DMS 273 treated with DMSO at 0.1 percent for 48 hours (cell line): ENCODE measurements at places on chromosomes 1 and 21.

DNA sequence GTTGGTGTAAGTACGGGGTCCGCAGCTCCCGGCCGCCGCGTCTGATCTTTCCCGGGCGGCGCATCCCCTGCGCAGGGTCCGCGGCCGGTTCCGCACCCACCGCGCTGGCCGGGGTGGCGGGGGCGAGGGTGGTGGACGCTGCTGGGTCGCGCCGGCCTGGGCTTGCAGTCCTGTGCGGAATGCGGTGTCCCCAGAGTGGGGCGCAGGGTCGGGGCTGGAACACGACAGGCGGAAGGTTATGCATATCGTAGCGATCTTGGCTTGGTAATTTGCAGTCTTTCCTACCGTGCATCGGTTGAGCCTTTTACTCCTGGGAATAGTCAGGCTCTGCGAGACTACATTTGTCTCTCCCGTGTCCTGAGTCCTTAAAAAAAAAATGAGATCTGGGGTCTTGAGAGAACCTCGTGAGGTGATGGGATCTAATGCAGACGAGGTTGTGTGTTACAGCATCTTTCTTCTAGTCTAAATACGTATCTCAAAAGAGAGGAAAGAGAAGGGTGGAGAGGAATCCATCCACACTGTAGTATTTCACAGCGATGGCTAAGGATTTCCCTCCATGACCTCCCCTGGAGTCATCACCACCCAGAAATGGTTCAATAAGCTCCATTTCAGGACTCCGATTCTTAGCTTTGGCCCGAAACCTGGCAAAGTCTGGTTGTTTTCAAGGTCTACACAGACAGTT is 572 bp downstream of the ATP1B1 start:
- DNase-seq = no peak

GRCh38 chr1:227950735-227951346 is 3.1 kb upstream of the WNT9A start:
- no peak for DNase-seq

DNA sequence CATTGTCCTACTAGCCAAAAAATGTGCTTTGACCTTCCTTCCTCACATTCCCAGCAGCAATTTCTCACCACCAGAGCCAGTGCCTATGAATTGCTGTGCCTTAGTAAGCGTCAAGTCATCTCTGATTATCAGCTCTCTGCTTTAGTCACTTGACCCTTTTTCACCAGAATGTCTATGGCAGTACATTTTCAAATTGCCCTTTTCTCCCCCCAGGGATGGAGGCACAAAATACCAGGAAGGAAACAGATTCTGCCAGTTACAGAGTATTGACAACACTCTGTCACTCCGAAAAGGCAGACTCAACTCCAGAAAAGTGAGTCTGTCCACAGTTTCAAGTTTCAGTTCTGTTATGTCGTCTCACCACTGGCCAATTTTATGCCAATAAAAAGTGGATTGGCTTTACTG is 167.4 kb downstream of the TNFSF18 start:
- no peak for DNase-seq

DNA sequence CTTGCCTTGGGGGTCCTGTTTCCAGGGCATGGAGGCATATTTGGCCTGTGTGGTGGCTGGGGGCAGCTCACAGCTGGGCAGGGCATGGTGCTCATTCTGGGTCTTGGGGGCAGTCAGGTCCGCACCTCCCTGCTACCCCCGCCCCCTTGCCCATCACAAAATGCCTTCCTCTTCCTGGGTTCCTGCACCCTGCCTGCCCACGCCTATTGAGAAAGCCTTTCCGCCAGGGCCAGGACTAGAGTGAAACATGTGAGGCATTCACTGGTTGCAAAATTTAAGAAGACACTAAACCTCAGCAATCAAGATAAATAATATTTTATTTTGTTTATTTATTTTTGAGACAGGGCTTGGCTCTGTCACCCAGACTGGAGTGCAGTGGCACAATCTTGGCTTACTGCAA is 19.7 kb downstream of the PTAFR start:
- DNase-seq = no peak

- DNase-seq = no peak
These were observed 242.8 kb downstream of the TGFB2 start for GRCh38 chr1:218587900-218588299.

DNA sequence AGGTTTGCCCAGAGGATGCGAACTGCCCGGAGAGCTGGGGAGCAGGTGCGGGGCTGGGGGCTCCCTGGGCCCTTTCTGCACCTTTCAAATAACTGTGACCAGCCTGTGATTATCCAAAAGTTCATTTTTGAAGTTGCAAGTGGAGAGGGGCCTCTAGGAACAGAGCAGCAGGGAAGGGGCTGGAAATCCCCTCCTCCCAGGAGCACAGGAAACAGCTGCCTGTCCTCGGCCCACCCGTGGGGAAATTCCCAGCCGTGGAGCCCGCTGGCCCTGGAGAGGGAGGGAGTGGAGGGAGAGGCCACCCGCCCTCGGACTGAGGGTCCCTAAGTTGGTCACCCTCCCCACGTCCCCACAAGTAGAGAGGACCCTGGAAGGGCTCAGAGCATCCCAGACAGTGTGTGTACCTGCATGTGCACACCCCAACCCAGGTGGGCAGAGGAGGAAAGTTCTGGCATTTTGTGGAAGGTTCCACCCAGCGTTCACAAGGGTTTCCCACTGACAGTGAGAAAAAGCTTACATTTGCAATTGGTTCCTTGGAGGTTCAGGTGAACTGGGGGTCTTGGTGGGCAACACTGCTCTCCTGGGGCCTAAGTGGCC is 1.2 kb upstream of the TNFRSF4 start:
- no peak for DNase-seq

DNA sequence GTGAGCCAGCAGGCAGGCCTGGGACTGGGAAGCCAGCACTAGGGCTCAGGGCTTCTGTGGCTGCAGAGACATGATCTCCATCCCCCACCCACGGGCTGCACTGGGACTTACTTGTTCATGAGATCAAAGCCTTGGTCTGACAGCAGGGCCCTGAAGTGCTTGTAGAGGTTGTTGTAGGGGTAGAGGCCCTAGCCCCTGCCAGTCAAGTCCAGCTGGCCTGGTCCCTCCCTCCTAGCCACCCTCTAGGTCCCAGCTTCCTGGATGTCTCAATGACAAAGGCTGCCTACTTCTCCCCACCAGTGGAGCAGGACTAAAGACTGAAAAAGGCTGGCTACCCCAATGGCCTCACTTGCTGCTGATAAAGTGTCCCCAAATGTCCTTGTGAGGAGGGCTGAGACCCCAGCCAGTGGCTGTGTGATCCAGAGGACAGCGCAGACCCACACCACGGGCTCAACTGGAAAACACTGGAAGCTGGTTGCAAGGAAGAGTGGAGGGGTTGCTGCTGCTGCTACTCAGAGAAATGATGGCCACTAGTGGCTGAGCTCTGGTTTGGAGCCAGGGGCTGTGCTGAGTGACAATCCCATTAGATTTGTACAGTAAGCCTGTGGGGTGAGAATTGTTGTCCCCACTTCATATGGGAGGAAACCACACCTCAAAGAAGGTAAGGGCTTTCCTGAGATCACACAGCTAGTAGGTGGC is 1.4 kb downstream of the HTR1D start:
- no peak for DNase-seq

DNA sequence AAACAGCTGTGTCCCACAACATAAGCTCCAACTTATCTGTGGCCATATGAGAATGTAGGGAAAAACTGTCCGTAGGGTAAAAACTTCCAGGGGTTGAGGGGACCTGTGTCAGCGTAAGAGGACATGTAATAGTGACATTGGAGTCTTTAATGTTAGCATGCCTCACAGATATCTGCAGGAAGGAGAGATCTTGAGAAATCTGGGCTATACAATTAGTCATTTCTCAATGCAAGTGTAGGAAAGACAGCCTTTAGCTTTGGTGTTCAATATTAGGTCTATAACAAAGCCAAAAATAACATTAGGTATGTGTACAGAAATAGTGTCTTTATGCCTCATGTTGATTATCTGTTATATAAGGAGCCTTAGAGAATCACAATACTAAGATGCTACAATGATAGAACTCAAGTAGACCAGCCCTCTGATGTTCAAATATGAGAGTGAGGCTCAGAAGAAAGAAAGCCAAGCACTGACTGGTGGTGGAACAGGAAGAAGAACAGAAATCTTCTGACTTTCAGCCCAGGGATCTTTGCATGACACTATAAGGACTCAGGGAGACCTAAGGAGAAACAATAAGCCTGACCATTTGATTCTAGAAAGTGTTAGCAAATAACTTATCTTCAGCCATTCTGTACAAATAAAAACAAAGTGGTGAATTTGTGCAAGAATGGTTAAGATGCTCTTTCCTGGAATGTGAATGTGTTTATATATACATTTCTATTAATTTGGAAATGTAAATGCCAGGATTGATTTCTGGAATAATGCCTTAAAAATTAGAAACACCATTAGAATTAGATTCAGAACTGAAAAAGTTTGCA is 152.6 kb downstream of the ZC3H11B start:
- DNase-seq = no peak

DNA sequence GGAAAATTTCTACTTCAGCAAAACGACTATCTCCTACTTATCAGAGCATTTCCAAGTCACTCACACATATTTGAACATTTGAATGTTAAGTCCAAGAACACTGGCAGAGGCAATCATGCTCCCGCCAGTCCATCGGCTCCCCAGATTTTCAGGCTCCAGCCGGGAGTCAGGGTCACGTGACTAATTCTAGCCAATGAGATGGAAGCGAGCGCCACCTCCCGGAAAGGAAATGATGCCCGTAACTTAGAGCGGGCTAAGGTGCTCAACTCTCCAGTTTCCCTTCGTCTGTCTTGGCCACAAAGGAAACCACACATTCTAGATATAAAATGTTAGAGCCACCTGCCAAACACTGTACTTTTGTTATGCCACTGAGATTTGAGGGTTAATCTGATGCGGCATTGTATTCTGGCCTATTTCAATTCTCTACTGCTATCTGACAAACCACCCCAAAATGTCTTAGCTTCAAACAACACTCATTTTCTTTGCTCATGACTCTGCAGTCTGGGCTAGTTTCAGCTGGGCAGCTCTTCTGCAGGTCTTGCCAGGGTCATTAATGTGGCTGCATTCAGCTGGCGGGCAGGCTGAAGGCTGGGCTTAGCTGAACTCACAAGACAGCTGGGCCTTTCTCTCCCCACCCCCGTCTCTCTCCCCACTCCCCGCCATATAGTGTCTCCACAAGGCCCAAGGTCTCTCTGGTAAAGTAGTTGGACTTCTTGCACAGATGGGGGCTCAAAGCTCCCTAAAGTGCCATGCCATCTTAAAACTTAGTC is 16.5 kb upstream of the LHX4 start:
- DNase-seq = no peak

- no peak for DNase-seq
These were observed 225.3 kb downstream of the KCTD3 start for GRCh38 chr1:215792446-215792845.

DNA sequence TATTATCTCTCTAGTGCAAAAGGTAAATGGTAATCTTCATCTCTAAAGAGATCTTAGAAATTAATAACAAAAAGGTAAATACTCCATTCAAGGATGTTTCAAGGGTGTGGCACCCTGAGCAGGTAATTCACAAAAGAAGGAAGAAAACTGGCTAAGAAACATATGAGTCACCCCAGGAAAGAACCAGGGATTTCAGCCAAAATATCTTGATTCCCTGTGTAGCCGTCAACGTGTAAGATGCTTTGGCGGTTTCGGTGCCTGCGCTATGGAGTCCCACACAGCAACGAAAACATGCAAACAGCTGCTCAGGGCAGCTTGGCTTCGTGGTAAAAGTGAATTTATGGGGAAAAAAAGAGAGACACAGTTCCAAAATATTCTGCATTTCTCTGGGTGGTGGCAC is 3.7 kb downstream of the ITGB2 start:
- no peak for DNase-seq

- no peak for DNase-seq
These were observed 24.6 kb downstream of the UBE4B start for GRCh38 chr1:10057343-10057742.

- no peak for DNase-seq
These were observed 685 bp upstream of the RIPPLY3 start for GRCh38 chr21:37005548-37006485.

DNA sequence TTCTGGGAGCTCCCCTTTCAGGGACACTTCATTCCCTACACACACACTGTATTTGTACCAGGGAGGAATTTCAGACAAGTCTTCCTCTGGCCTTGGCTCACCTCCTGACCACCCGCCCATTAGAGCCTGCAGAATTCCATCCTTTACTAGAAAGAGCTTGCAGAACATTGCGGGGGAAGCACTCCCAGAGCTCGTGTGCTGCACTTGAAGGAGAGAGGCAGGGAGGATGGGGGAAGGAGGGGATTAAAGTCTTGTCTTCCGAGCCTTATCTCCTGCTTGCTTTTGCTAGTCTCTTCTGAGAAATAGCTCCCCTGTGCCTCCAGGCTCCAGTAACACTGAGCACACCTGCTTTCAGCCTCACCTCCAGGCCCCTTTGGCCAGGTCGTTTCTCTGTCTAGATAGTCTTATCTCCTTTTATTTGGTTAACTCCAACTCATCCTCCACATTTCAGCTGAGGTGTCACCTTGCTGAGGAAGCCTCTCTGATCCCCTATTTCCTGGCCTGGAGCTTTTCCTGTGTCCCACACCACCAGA is 62.0 kb downstream of the PCNX2 start:
- no peak for DNase-seq

- DNase-seq = no peak
These were observed 25.7 kb upstream of the PDE9A start for GRCh38 chr21:42627527-42628289.

GRCh38 chr1:61012341-61012761 is 70.0 kb upstream of the NFIA start:
- no peak for DNase-seq

DNA sequence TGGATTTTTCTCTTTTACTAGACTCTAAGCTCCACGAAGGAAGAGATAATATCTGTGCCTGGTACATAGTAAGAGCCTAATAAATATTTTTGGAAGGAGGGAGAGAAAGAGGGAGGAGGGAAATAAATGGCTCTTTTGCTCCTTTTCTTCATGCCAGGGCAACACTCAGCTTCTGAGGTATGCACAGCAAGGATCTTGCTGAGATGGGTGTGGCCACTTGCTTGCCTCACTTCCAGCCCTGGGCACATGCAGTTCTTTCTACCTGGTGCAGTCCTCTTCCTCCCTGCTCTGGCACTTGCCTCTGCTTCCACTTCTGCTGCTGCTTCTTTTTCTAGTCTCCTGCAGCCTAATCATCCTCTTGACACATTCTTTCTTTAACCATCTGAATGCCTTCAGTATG is 148.1 kb downstream of the FGGY start:
- no peak for DNase-seq

- no peak for DNase-seq
These were observed 5.9 kb downstream of the CDC14A start for GRCh38 chr1:100358210-100358609.

GRCh38 chr1:212281590-212281989 is 3.6 kb upstream of the PPP2R5A start:
- DNase-seq = no peak

DNA sequence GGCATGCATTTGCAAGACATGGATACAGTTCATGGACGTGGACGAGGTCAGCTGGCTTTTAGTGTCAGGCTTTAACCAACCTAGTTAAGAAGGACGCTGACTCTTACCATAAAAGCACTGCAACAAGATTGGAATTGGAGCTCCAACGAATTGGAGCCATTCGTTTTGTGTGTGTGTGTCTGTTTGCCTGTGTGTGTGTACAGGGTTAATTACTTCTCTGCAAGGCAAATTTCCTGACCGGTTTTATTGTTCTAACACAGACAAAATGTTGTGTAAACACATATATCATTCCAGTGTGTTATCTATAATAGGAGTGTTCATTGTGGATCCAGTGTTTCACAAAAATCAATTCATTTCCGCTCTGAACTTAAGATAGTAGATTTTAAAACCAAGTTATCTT is 7.9 kb downstream of the ITSN1 start:
- no peak for DNase-seq

GRCh38 chr21:42675403-42675802 is 22.0 kb downstream of the PDE9A start:
- DNase-seq = no peak

GRCh38 chr1:36349241-36349671 is 25.8 kb upstream of the EVA1B start:
- no peak for DNase-seq
